ENCODE measurements at places on chromosomes 12 and 14. TPM values are rescaled to one million over a fixed set of nuclear protein-coding genes. Genes with fewer than 3 reads are reported as not detected.

- H3K4me1 ChIP-seq, result peaks cover 8% of the 10 kb centered on the region
- no peaks in the 10 kb centered on the region for H3K36me3 ChIP-seq
- H3K27ac ChIP-seq, result peak overlapping the region; percentile 15
- no peaks in the 10 kb centered on the region for H3K27me3 ChIP-seq
- no peak overlapping the region for H3K4me3 ChIP-seq
- no peak for DNase-seq
These were observed 30.7 kb downstream of the OTOGL start for GRCh38 chr12:80129895-80130530.

DNA sequence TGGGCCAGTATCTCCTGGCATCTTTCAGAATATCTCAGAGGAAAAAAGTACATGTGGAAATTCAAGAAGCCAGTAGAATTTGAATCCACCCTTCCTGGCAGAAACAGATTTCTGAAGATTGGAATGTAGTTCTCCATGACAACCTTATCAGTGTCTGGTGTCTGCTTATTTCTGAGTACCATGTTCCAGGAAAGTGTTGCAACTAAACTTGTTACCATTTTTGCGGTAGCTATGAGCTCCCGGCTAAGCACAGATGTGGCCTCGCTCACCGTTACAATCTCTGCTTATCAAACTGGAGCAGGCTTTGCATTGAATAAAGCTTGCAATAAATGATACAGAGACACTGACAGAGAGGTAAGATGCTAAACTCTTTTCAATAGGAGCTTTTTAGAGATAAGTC is 13.0 kb upstream of the ITPR2 start:
- peaks cover 2% of the 10 kb centered on the region for H3K4me1 ChIP-seq
- no peak overlapping the region for H3K27ac ChIP-seq
- no peaks in the 10 kb centered on the region for H3K36me3 ChIP-seq
- H3K4me3 ChIP-seq, result no peak overlapping the region

DNA sequence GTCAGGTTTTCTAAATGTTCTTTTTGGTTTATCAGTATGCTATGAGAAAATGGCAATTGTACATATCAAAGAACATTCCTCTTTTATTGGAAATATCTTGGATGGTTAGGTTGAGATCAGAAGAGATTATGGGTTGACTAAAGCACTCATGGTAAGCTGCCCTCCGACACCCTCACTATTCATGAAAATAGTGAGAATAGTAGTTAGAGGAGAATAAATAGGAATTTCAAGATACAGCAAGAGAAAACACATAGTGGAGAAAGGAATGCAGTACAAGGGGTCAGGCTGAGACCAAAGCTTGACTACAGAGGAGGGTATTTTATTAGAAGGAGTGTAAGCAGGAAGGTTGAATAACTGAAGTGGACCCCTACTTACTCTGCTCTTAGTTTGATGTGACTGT is 112.5 kb downstream of the PTPRQ start:
- no peak for DNase-seq
- H3K4me1 ChIP-seq, result peaks cover 27% of the 10 kb centered on the region
- peak overlapping the region; percentile 53 for H3K27ac ChIP-seq
- H3K36me3 ChIP-seq, result no peaks in the 10 kb centered on the region
- no peak overlapping the region for H3K4me3 ChIP-seq

DNA sequence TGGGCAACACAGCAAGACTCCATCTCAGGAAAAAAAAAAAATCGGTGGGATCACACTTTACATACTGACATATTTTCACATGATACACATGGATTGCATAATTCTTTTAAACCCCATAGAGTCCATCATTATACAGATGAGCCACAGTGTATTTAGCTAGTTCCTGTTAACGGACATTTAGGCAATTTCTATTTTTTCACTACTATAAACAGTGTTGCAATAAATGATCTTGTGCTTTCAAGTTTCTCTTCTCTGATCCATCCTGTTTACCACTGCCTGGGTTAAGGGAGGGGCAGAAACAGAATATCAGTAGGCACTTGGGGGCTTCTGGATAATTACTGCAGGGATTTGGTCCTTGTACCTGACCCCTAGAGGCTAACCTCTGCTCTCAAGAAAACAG is 43.4 kb upstream of the SPTLC2 start:
- no peaks in the 10 kb centered on the region for H3K4me1 ChIP-seq
- no peak overlapping the region for H3K4me3 ChIP-seq
- H3K36me3 ChIP-seq, result no peaks in the 10 kb centered on the region
- DNase-seq, result no peak
- H3K27me3 ChIP-seq, result peaks cover 4% of the 10 kb centered on the region

GRCh38 chr12:131122631-131123030 is 168.9 kb downstream of the ADGRD1 start:
- no peaks in the 10 kb centered on the region for H3K4me1 ChIP-seq
- no peak overlapping the region for H3K4me3 ChIP-seq
- peaks cover 3% of the 10 kb centered on the region for H3K27me3 ChIP-seq
- no peak for DNase-seq
- no peaks in the 10 kb centered on the region for H3K36me3 ChIP-seq

DNA sequence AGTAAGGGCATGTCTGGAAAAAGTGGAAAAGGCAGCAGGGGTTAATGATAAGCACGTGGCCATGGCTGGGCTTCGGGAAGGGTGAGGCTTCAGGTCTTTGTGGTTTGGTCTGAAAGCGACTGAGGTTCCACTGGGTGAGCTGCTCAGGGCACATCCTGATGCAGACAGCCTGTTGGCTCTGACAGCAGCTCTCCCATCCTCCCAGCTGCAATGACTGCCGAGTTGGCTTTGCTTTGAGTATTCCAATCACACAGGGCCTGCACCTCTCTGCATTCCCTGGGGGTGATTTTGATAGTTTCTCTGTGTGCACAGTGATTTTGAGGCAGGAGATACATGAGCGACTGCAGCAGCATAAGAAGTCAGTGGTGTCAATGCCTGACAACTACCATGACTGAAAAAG is 390.7 kb downstream of the APAF1 start:
- no peak overlapping the region for H3K27ac ChIP-seq
- H3K27me3 ChIP-seq, result no peaks in the 10 kb centered on the region
- no peak overlapping the region for H3K4me3 ChIP-seq
- no peaks in the 10 kb centered on the region for H3K36me3 ChIP-seq

- H3K4me3 ChIP-seq, result no peak overlapping the region
- no peak for DNase-seq
- H3K36me3 ChIP-seq, result peaks cover 12% of the 10 kb centered on the region
- no peak overlapping the region for H3K27ac ChIP-seq
- H3K27me3 ChIP-seq, result no peaks in the 10 kb centered on the region
These were observed 13.5 kb upstream of the TAS2R46 start for GRCh38 chr12:11075642-11076041.

GRCh38 chr12:25788707-25789442 is 169.6 kb upstream of the RASSF8 start:
- H3K4me3 ChIP-seq, result no peak overlapping the region
- H3K36me3 ChIP-seq, result peaks cover 3% of the 10 kb centered on the region
- H3K27me3 ChIP-seq, result no peaks in the 10 kb centered on the region
- H3K4me1 ChIP-seq, result peaks cover 22% of the 10 kb centered on the region
- DNase-seq, result no peak

GRCh38 chr14:100131181-100131580 is 28.3 kb downstream of the DEGS2 start:
- peaks cover 10% of the 10 kb centered on the region for H3K4me1 ChIP-seq
- no peak overlapping the region for H3K27ac ChIP-seq
- peaks cover 34% of the 10 kb centered on the region for H3K36me3 ChIP-seq

Gene TAS2R7
- not detected for total RNA-seq

Measured in osteocyte (in vitro differentiated cells).